ENCODE measurements at places on chromosomes 3 and 15.

GRCh38 chr15:101014921-101015841 lies 96.0 kb downstream of the LRRK1 start:
- peak; percentile 15 for DNase-seq

GRCh38 chr15:78944202-78944625 lies 632 bp downstream of the CTSH start:
- DNase-seq, result no peak

DNA sequence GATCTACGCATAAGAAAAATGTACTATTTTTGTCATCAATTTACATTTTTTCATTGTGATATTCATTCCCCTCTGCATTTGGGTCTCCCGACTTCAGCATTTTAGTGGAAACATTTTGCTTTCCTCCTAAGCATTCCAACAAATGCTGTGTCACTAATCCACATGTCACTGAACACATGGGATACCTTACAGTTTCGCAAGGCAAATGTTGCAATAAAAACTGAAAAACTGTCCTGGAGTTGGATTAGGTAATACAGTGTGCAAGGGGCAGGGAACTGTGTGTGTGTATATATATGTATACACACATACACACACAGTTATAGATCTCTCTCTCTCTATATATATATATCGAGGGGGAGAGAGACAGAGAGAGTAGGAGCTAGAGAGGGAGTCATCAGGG lies 632.2 kb downstream of the MAGI1 start:
- DNase-seq, result no peak

DNA sequence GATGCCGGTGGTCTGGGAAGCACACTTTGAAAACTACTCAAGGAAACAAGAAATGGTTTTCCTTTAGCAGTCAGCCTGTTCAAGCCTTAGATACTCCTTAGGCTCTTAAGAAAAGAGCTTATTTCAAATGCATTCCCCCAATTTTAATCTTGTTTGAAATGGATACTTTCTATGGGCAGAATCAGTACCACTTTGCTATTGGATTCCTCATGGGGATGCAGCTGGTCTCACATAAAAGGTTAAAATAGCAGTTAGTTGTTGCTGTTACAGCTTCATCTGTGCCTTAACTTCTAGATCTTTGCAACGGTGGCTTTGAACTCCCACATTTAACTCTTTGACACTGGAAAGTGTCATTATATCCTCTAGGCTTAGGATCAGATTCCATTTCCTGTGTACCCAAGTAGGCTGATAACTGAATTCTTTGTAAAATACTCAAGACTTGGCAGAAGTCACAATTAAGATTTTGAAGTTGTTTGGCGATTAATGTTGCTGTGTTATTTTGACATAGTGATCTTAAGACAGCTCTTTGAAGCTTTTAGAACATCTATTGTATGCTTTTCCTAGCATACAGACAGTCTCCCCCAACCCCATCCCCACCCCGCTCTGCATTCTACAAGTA lies 2.2 kb downstream of the THBS1 start:
- DNase-seq, result no peak

DNA sequence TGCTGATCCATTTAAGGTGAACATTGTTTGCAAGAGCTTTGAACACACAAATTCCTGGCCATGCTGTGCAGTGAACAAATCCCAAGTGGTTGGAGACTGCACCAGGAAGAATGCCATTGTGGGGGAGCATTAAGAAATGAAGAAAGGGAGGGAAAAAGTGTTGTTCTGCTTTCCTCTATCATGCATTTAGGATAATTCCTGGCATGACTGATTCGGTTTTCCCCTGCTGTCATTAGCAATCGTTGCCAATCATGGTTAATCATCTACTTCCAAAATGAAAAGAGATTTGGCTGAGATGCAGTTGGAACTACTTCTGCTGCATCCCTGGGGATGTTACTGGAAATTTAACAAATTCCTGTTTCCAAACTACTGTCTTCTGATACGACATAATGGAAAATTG lies 73.7 kb upstream of the ZPLD1 start:
- DNase-seq, result no peak
